ENCODE measurements at places on chromosomes 2 and 18. TPM values are rescaled to one million over a fixed set of nuclear protein-coding genes. Genes with fewer than 3 reads are reported as not detected.

DNA sequence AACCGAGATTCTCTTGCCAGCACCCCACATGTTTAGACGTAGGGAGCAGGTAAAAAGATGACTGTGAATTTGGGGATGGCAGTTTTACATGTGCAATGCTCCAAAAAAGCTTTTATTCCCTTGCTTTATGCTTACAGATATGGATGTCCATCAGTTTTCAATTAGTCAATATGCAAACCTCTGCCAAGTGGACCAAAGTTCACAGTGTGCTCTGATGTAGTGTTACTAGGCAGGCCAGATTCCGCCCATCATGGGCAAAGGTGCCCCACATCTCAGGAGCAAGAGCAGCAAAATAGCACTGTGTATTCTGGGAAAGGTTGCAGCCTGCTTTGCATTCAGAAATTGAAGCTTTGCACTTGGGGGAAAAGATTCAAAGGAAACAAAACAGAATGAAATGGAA, 329.7 kb upstream of the ZEB2 start:
- no peaks in the 10 kb centered on the region for H3K4me1 ChIP-seq
- no peaks in the 10 kb centered on the region for H3K27me3 ChIP-seq
- DNase-seq = no peak
- H3K27ac ChIP-seq = no peak overlapping the region
- no peak overlapping the region for H3K4me3 ChIP-seq
- H3K36me3 ChIP-seq = no peaks in the 10 kb centered on the region

GRCh38 chr18:55510809-55511208, 77.2 kb downstream of the TCF4 start:
- peaks cover 24% of the 10 kb centered on the region for H3K4me1 ChIP-seq
- H3K4me3 ChIP-seq = peak overlapping the region; percentile 12
- H3K27ac ChIP-seq = peak overlapping the region; percentile 83
- no peaks in the 10 kb centered on the region for H3K36me3 ChIP-seq
- DNase-seq = peak; percentile 61

GRCh38 chr2:197304556-197305011, 6.0 kb downstream of the ANKRD44 start:
- no peak overlapping the region for H3K4me3 ChIP-seq
- peaks cover 73% of the 10 kb centered on the region for H3K4me1 ChIP-seq
- no peaks in the 10 kb centered on the region for H3K36me3 ChIP-seq
- DNase-seq = no peak

The PRKCE gene
- 56.9 TPM for total RNA-seq

The SMC6 gene
- total RNA-seq = 19.9 TPM

The NCKAP5 gene
- 9.3 TPM for total RNA-seq
